ENCODE measurements at places on chromosomes 1 and 21.

GRCh38 chr1:6048179-6048867 lies 2.6 kb downstream of the KCNAB2 start:
- no peak for DNase-seq

GRCh38 chr1:110084227-110085078 lies 14.0 kb upstream of the ALX3 start:
- DNase-seq = no peak

DNA sequence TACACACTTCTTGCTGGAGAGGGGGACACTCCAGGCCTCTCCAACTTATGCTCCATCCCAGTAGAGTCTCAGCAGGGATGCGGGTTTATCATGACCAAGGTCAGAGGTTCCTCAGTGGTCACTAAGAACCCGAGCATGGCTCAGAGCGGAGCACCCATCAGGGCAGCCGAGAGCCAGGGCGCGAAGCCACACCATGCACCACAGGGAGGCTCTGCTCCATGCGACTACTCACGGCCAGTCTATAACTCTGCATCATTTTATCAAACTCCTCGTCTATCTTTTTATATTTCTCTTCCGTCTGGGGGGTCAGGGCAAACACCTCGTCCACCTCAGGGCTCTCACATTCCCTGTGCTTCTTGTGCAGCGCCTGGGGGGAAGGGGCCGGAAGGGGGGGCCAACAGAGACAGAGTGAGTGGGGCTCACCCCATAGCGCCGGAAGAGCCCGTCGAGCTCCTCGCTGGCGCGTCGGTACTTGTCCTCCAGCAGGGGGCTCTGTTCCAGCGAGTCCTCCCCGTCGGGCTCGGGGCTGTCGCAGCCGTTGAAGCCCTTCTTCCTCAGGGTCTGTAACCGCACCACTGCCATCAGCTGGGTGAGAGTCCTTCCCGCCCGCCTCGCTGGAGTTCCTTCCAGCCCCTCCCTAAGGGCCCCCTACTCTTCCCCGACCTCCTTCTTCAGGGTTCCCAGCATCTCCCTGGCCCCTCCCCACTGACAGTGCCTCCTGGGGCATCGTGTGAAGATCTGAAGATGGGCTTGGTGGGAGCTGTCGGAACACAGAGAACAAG lies 20.0 kb downstream of the MEF2D start:
- DNase-seq = no peak

GRCh38 chr1:91706140-91706957 lies 179.6 kb downstream of the TGFBR3 start:
- no peak for DNase-seq

DNA sequence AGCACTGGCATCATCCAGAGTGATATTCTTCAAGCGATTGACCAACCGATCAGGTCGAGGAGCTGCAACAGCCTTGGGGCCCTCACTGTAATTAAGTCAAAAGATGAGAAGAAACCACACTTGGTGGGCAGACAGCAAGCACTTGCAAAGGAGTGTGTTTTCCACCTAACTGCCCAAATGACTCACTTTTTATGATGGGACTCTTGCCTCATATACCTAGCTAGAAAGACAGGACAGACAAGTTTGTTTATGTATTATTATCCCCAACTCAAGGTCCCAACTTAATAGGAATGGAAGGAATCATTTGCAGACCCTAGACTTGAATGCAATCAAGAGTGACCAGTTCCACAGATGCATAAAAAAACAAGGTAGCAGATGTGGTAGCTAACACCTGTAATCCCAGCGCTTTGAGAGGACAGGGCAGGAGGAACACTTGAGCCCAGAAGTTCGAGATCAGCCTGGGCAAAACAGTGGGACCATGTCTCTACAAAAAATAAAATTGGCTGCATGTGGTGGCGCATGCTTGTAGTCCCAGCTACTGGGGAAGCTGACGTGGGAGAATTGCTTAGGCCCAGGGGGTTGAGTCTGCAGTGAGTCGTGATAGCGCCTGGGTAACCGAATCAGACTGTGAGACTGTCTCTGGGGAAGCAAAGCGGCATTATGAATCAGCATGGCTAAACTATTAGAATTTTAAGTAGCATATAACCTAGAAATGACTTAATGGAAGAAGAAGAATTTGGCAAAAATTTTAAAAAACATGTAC lies 2.3 kb upstream of the NRAS start:
- no peak for DNase-seq

All from iPS DF 19.7 (cell line).